Activated CD8-positive, alpha-beta memory T cell treated with anti-CD3 and anti-CD28 coated beads, Interleukin-2, amount 10 ng/mL, durations not matched to agents 7 days and 5 days (primary cell): ENCODE measurements at places on chromosomes 7 and 10. TPM values are rescaled to one million over a fixed set of nuclear protein-coding genes. Genes with fewer than 3 reads are reported as not detected.

Gene CARD11
- total RNA-seq = 196 TPM

Gene GPNMB
- 0.41 TPM for total RNA-seq

Gene CNNM1
- not detected for total RNA-seq

Gene IGFBP3
- total RNA-seq = 10.5 TPM

Gene FAM25G
- total RNA-seq = not detected

Gene VGF
- total RNA-seq = 0.44 TPM

- H3K4me3 ChIP-seq = no peak overlapping the region
- H3K4me1 ChIP-seq = no peaks in the 10 kb centered on the region
- H3K36me3 ChIP-seq = no peaks in the 10 kb centered on the region
- no peak overlapping the region for H3K27ac ChIP-seq
- H3K27me3 ChIP-seq = peaks cover 17% of the 10 kb centered on the region
- no peak for DNase-seq
Measured at GRCh38 chr7:144027974-144028373, 20.8 kb upstream of the OR2A5 start.

GRCh38 chr7:91034459-91035368 lies 229.5 kb upstream of the FZD1 start:
- no peaks in the 10 kb centered on the region for H3K36me3 ChIP-seq
- no peak overlapping the region for H3K4me3 ChIP-seq
- H3K27ac ChIP-seq = no peak overlapping the region
- H3K27me3 ChIP-seq = no peaks in the 10 kb centered on the region
- DNase-seq = no peak

DNA sequence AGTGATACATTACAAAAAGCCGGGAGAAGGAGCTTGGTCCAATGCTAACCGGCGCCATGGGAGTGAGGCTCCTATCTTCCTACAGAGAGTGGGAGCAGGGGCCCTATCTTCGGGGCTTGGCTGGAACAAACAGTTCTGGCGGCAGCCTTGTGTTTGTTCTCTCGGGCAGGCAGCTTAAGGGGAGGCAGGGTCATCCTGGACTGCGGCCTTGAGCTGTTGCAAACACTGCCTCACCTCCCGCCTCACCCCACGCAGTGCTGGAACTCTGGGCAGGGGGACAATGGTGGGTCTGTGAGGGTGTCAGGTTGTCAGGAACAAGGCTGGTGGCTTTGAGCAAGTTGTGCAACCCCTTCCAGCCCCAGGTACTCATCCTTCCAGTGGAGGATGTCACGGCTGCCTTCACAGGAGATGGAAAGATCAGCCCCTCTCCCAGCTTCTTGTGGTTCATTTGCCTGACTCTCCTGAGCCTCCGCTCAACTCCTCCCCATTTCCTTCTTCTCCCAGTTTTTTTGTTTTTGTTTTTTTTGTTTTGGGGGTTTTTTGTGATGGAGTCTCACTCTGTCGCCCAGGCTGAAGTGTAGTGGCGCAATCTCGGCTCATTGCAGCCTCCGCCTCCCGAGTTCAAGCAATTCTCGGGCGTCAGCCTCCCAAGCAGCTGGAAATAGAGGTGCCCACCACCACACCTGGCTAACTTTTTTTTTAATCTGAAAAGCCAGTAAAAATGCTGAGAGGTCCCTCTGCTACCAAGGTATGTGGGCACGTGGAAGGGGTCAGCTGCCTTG lies 57.4 kb downstream of the SPOCK2 start:
- peaks cover 21% of the 10 kb centered on the region for H3K27me3 ChIP-seq
- H3K4me3 ChIP-seq = no peak overlapping the region
- no peak for DNase-seq
- H3K27ac ChIP-seq = no peak overlapping the region

DNA sequence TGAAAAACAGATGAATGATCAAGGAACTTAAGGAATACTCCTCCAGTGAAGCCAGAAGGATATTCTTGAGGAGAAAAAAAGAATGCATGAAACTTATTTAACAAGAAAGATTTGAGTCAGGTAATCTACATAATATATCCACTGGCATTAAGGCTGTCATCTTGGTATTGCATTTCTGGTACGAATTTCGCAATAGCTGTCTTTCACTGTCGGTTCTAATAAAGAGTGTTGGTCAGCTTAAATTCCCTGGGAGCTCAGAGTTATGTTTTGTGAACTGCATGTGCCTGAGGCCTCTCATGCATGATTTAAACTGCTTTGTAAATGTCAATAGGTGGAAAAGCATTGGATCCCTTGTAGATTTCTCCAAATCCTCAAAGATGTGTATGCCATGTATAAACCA lies 565.3 kb upstream of the GALNT17 start:
- no peak overlapping the region for H3K27ac ChIP-seq
- H3K4me1 ChIP-seq = no peaks in the 10 kb centered on the region
- no peaks in the 10 kb centered on the region for H3K36me3 ChIP-seq
- no peak overlapping the region for H3K4me3 ChIP-seq
- no peak for DNase-seq
- peaks cover 2% of the 10 kb centered on the region for H3K27me3 ChIP-seq

DNA sequence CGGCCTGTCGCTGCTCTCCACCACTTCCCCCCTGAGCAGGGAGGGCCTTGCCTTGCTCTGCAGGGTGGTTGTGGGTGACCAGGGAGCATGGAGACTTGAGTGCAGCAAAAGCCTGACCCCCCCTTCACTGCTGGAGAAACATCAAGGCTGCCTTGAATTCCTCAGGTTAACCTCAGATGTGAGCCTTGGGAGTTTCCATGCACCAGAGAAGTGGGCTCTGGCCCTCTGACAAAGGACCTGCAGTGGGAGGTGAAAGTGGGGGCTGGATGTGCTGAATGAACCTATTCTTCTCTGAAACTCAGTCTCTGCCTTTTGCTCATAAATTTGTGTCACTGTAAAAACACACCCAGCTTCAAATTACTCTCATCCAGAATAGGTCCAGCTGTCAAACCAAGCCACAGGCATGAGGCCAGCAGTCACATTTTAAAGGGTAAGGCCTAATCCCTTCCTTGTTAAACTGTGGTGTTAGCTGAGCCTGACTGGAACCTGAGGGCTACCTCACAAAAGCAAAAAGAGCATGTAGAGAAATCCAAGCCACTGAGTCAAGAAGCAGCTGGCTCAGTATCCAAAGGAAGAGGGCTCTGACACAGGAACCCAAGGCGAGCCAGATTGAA lies 356.8 kb downstream of the CCSER2 start:
- H3K4me3 ChIP-seq = no peak overlapping the region
- peaks cover 3% of the 10 kb centered on the region for H3K27me3 ChIP-seq
- no peaks in the 10 kb centered on the region for H3K36me3 ChIP-seq
- no peaks in the 10 kb centered on the region for H3K4me1 ChIP-seq

- H3K27ac ChIP-seq = no peak overlapping the region
- H3K27me3 ChIP-seq = no peaks in the 10 kb centered on the region
- H3K4me1 ChIP-seq = no peaks in the 10 kb centered on the region
Measured at GRCh38 chr7:122833888-122834570, 52.2 kb downstream of the CADPS2 start.

GRCh38 chr7:128211626-128212025 lies 29.5 kb upstream of the LEP start:
- no peaks in the 10 kb centered on the region for H3K4me1 ChIP-seq
- no peak overlapping the region for H3K27ac ChIP-seq
- DNase-seq = no peak
- H3K4me3 ChIP-seq = no peak overlapping the region
- peaks cover 13% of the 10 kb centered on the region for H3K27me3 ChIP-seq

GRCh38 chr7:144785521-144785920 lies 50.3 kb downstream of the TPK1 start:
- no peak for DNase-seq
- H3K27ac ChIP-seq = no peak overlapping the region
- no peaks in the 10 kb centered on the region for H3K27me3 ChIP-seq
- no peaks in the 10 kb centered on the region for H3K36me3 ChIP-seq

DNA sequence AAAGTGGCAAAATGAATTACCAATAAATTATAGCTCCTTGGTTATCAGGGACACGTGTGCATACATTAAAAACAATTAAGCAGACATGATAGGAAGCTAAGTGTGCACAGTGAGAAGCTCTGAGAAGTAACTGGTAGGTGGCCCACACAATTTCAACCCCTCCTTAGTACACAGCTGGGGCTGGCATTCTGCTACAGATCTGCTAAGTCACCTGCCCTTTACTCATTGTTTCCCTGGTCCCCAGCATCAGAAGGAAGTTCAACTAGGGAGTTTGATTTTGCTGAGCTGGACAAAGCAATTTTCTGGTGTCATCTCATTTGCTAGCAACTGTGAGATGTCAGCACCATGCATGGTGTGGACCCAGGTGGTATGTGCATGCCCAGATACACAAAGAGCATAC lies 424.1 kb upstream of the NPVF start:
- H3K27me3 ChIP-seq = peaks cover 13% of the 10 kb centered on the region
- H3K4me1 ChIP-seq = peaks cover 6% of the 10 kb centered on the region
- no peaks in the 10 kb centered on the region for H3K36me3 ChIP-seq

- H3K27me3 ChIP-seq = peaks cover 14% of the 10 kb centered on the region
- H3K36me3 ChIP-seq = no peaks in the 10 kb centered on the region
- H3K27ac ChIP-seq = no peak overlapping the region
- H3K4me1 ChIP-seq = no peaks in the 10 kb centered on the region
Measured at GRCh38 chr7:104814671-104815400, 199.2 kb upstream of the KMT2E start.

GRCh38 chr7:32537760-32538159 lies 42.5 kb downstream of the AVL9 start:
- H3K4me3 ChIP-seq = no peak overlapping the region
- H3K36me3 ChIP-seq = peaks cover 6% of the 10 kb centered on the region
- H3K27me3 ChIP-seq = no peaks in the 10 kb centered on the region
- H3K4me1 ChIP-seq = peaks cover 10% of the 10 kb centered on the region
- DNase-seq = no peak
- no peak overlapping the region for H3K27ac ChIP-seq

DNA sequence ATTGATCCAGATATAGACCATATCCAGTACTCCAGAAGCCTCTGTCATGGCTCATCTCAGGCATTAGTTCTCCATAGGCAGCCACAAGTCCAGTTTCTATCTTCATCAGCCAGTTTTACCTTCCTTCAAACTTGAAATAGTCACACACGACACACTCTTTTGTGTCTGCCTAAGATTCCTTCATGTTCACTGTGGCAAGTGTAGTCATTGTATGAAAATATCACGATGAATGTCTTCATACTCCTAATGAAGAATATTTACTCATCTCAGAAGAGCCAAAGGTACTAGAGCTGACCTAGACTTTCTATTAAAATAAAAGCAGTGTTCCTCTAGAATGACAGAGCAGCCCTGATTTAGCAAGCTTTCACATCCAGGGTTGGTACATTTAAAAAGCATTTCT lies 230.7 kb downstream of the SNX13 start:
- no peaks in the 10 kb centered on the region for H3K4me1 ChIP-seq
- no peaks in the 10 kb centered on the region for H3K36me3 ChIP-seq
- no peak overlapping the region for H3K27ac ChIP-seq
- DNase-seq = no peak
- H3K4me3 ChIP-seq = no peak overlapping the region
- H3K27me3 ChIP-seq = peaks cover 15% of the 10 kb centered on the region

- H3K27me3 ChIP-seq = no peaks in the 10 kb centered on the region
- no peaks in the 10 kb centered on the region for H3K36me3 ChIP-seq
- no peak overlapping the region for H3K4me3 ChIP-seq
- H3K27ac ChIP-seq = no peak overlapping the region
Measured at GRCh38 chr7:85074016-85074415, 112.8 kb downstream of the SEMA3D start.

DNA sequence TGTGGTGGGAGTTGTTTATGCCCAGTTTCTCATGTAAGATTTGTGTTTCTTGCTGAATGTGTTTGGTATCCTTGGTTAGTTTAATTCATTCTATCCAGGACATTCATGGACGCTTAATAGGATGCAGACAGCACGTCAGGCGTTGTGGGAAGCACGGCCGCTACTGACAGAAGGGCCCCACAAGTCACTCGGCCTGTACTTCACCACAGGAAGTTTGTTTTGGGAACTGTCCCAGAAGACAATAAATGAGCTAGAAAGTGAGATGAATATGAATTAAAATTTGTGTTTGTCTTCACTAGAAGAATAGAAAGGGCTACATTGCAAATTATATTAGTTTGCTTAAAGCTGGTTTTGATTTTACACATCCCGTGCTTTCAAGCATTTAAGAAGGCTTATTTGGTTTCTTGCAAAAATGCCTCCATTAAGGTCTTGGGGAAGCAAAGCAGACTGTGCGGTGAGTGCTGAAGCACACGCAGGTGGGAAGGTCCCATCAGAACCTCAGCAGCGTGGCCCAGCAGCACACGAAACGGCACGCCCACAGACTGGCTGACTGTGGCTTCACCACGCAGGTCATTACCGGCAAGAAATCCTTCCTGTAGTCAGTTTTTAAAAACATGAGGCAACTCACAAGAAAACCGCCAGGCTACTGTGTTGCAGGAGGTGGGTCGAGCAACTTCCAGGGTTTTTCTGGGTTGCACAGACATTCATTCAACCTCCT lies 74.1 kb downstream of the VIPR2 start:
- H3K27me3 ChIP-seq = no peaks in the 10 kb centered on the region
- H3K4me3 ChIP-seq = no peak overlapping the region
- H3K27ac ChIP-seq = no peak overlapping the region
- H3K36me3 ChIP-seq = no peaks in the 10 kb centered on the region
- H3K4me1 ChIP-seq = peaks cover 25% of the 10 kb centered on the region

DNA sequence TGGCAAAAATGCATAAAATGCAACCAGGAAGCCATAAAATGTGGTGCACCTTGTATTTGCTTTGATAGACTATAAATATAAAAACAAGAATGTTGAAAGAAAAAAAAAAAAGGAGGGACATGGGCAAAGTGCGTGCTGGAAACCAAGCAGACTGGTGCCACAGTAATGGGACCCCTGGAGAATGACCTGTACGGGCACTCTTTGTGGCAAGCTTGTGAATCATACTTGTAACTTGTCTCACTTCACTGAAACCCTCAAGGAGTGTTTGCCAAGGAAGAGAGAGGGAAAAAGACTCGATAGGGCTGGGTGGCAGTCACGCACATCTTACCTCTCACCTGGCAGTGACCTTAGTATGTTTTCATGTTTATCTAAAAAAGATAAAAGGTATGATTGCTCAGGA lies 1183.6 kb downstream of the GATA3 start:
- H3K27ac ChIP-seq = no peak overlapping the region
- H3K4me3 ChIP-seq = no peak overlapping the region
- DNase-seq = no peak
- no peaks in the 10 kb centered on the region for H3K36me3 ChIP-seq

- H3K27ac ChIP-seq = no peak overlapping the region
- no peaks in the 10 kb centered on the region for H3K36me3 ChIP-seq
- H3K27me3 ChIP-seq = no peaks in the 10 kb centered on the region
- peaks cover 13% of the 10 kb centered on the region for H3K4me1 ChIP-seq
- no peak for DNase-seq
- no peak overlapping the region for H3K4me3 ChIP-seq
Measured at GRCh38 chr10:121155742-121156474, 304.7 kb downstream of the WDR11 start.

GRCh38 chr10:76408646-76409045 lies 977.2 kb downstream of the LRMDA start:
- no peaks in the 10 kb centered on the region for H3K36me3 ChIP-seq
- no peaks in the 10 kb centered on the region for H3K27me3 ChIP-seq
- DNase-seq = no peak
- H3K4me1 ChIP-seq = no peaks in the 10 kb centered on the region
